ENCODE measurements at places on chromosomes 7 and 10. TPM values are rescaled to one million over a fixed set of nuclear protein-coding genes. Genes with fewer than 3 reads are reported as not detected.

DNA sequence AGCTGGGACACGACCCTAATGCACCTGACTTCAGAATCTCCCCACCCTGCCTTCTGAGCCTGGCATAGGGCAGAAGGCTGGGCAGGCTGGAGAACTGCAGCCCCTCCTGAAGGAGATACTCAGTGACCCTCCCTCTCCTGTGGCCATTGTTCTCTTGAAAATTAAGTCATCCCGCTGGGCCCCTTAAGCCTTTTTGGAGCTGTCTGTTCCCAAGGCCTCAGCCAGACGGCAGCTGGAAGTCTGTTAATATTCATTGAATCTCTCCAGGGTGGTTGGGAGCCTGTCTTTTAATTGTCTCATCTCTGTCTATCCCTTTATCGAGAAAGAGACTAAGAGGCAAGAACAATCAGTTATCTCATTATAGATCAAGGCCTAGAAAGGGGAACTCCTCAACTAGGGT is 118.1 kb upstream of the PCBD1 start:
- no peak for DNase-seq

DNA sequence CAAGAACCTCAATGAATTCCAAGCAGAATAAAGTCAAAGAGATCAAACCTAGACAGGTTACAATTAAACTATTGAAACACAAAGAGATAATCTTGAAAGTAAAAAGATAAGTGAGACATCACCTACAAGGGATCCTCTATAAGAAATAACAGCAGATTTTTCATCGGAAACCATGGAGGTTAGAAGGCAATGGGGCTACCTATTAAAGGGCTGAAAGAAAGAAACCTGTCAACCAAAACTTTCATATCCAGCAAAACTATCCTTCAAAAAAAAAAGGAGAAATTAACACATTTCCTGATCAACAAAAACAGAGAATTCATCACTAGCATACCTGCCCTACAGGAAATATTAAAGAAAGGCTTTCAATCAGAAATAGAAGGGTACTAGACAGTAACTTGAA is 244.9 kb downstream of the ARHGAP12 start:
- peak; percentile 7 for DNase-seq

GRCh38 chr10:72234560-72235095 is 18.6 kb upstream of the ASCC1 start:
- no peak for DNase-seq

GRCh38 chr10:66837335-66837734 is 88.5 kb upstream of the LRRTM3 start:
- no peak for DNase-seq

DNA sequence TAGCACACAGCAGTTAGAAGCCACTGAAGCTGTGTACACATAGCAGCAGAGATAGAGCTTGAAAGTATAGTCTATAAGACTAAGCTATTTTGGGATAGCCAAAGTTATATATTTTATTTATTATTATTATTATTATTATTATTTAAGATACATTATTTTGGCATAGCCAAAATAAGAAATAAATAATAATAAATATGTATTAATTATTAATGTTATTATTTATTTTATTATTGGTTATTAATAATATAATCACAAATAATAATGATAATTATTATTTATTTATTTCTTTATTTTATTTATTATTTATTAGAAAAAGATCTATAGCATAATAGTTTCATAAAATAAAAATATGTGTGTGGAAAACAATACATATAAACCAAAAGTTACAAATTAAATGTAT is 107.2 kb upstream of the FOXK1 start:
- DNase-seq = no peak

DNA sequence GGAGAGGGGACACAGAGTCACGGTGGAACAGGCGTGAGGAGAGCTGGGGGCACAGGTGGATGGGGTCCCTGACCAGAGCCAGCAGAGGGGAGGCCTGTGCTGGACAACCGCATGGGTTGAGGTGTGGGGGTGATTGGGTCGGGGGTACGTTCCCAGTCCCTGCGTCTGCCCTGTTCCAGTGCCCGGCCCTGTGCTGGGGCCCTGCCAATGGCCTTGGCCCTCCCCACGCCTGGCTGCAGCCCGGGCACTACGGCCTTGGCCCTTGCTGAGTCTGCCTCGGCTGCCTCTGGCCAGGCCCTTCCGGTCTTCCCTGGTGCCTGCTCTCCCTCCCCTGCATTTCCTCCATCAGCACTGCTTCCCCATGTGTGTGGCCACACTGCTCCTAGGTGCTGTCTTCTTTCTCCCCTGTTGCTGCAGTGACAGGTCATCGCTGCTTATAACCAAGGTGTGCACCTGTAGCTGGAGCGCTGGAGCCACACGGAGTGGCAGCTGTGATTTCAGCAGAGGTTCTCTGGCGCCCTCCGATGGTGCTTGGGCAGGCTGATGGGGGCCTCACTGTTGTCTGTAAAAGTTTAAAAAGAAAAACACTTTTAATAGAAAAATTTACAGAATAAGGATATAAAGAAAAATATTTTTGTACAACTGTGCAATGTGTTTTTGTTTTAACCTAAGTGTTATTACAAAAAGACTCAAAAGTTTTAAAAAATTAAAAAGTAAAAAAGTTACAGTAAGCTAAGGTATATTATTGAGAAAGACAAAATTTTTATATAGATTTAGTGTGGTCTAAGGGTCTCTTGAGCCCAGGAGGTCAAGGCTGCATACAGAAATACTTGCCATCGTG is 45.2 kb upstream of the BHLHA15 start:
- DNase-seq = peak; percentile 46

SEC23IP gene
- 61.9 TPM for polyA plus RNA-seq

DLG5 gene
- polyA plus RNA-seq = 29.4 TPM

INMT gene
- polyA plus RNA-seq = 0.03 TPM

POLR2J2 gene
- polyA plus RNA-seq = 0.43 TPM

NUTM2E gene
- 0.22 TPM for polyA plus RNA-seq
